ENCODE measurements at places on chromosomes 1 and 21. TPM values are rescaled to one million over a fixed set of nuclear protein-coding genes. Genes with fewer than 3 reads are reported as not detected.

The SMPDL3B gene
- 1.3 TPM for polyA plus RNA-seq

The KCNK1 gene
- polyA plus RNA-seq = 14.0 TPM

The CDCP2 gene
- not detected for polyA plus RNA-seq

The OR2T11 gene
- polyA plus RNA-seq = not detected

The PLPPR4 gene
- not detected for polyA plus RNA-seq

The CRYAA gene
- not detected for polyA plus RNA-seq

The S100A7 gene
- polyA plus RNA-seq = 31.2 TPM

The ZBTB8A gene
- polyA plus RNA-seq = 5.3 TPM

The PRDX6 gene
- polyA plus RNA-seq = 168 TPM

The UBE2U gene
- polyA plus RNA-seq = not detected

GRCh38 chr1:63674865-63675419 lies 81.7 kb downstream of the PGM1 start:
- H3K36me3 ChIP-seq = no peaks in the 10 kb centered on the region
- H3K27me3 ChIP-seq = no peaks in the 10 kb centered on the region
- H3K4me3 ChIP-seq = no peak overlapping the region
- no peak for DNase-seq
- H3K4me1 ChIP-seq = peaks cover 6% of the 10 kb centered on the region

DNA sequence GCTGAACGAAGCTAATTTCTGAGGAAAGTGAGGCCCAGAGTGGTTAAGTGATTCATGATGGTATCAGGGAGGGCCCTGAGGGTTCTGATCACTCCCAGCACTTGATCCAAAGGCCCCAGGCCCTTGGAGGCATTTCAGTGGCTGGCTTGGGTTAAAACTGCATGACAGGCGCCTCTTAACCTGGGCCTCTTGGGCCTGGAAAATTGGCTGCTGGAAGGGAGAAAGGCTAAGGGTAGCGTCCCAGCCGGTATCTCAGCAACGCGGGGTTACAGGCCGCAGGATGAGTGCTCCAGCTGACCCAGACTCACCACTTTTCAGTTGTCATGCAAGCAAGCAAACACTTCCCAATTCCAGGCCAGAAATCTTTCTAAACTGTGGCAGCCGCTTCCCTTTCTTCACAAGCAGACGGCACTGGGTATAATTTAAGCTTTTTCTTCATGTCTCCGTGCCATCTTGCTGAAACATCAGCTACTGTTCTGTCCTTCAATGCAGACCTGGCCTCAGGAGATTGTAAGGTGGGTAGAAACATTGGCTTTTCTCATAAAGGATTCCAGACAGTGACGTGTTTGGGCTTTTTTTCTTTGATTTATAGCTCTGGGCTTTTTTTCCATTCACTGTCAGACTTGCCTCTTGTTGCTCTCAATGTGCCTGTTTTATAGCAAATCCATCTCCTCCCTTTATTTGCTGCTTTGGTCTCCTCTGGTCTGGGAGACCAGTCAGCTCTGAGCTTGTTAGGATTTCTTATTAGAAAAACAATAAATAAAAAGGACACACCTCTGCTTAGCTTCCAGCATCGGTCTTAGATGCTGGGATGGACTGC lies 229.1 kb downstream of the KCNJ6 start:
- H3K4me1 ChIP-seq = peaks cover 7% of the 10 kb centered on the region
- DNase-seq = no peak
- H3K36me3 ChIP-seq = no peaks in the 10 kb centered on the region
- H3K4me3 ChIP-seq = no peak overlapping the region
- peak overlapping the region; percentile 30 for H3K27ac ChIP-seq

GRCh38 chr1:81780705-81781454 lies 19.9 kb upstream of the ADGRL2 start:
- H3K4me3 ChIP-seq = no peak overlapping the region
- no peaks in the 10 kb centered on the region for H3K36me3 ChIP-seq
- DNase-seq = no peak

DNA sequence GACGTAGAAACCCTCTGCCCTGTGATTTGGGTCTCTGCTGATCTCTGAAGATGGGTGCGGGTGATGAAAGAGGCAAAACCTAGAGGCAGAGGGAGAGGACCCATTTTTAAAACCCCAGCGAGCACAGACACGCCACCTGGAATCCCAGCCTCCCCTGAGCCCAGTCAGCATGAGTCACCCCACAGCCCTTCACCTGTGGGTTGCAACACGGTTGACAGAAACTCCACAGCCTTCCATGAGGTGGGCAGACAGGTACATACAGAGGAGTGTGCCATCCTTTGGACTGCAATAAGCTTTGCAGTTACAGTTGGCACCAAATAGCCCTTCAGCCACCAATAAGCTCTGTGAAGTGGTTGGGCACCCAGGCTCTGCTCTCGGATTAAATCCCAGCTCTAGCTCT lies 2.1 kb upstream of the GRHL3 start:
- H3K4me3 ChIP-seq = peak overlapping the region; percentile 29
- peak; percentile 85 for DNase-seq
- peaks cover 62% of the 10 kb centered on the region for H3K4me1 ChIP-seq
- no peaks in the 10 kb centered on the region for H3K27me3 ChIP-seq

DNA sequence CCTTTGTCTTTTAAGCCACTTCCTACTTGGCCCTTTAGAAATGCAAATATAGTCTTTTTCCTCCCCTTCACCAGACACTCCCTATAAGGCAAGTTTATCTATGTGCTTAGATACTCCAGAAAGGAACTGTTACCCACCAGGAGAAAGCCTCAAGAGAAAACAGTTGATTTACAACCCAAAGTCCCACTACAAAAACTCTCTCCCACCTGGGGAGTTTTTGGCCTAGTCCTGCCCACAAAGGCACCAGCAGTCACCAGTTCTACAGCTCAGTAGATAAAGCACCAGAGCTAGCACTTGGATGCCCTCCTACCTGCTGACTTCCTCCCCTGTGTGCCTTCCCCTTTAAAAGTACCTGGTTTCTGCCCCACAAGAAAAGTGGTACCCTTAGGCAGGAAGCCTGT lies 27.7 kb upstream of the HAO2 start:
- no peaks in the 10 kb centered on the region for H3K27me3 ChIP-seq
- DNase-seq = no peak
- no peak overlapping the region for H3K27ac ChIP-seq

GRCh38 chr1:155001675-155002463 lies 733 bp upstream of the ZBTB7B start:
- DNase-seq = peak; percentile 97
- H3K4me1 ChIP-seq = peaks cover 40% of the 10 kb centered on the region
- H3K27me3 ChIP-seq = no peaks in the 10 kb centered on the region
- peak overlapping the region; percentile 72 for H3K27ac ChIP-seq
- H3K36me3 ChIP-seq = peaks cover 7% of the 10 kb centered on the region
- peak overlapping the region; percentile 87 for H3K4me3 ChIP-seq

DNA sequence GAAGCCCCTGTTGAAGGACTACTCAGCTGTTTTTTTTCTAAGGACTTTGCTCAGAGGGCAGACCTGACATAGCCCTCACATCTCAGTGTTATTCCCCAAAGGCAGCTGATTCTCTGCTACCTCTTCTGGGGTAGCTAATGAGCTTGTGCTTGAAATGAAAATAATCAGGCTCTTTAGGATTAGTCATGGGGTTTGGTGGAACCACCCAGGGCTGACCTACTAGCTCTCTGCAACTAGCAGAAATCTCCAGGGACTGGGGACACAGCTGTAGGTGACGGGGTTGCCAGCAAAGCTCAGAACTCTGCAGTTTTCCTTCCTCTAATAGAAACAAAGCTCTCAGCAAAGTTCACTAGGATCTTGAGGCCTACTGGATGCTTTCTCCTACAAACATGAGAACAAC lies 106.4 kb upstream of the BCL9 start:
- no peaks in the 10 kb centered on the region for H3K27me3 ChIP-seq
- H3K36me3 ChIP-seq = no peaks in the 10 kb centered on the region
- no peak for DNase-seq
- H3K4me3 ChIP-seq = no peak overlapping the region
- no peaks in the 10 kb centered on the region for H3K4me1 ChIP-seq

DNA sequence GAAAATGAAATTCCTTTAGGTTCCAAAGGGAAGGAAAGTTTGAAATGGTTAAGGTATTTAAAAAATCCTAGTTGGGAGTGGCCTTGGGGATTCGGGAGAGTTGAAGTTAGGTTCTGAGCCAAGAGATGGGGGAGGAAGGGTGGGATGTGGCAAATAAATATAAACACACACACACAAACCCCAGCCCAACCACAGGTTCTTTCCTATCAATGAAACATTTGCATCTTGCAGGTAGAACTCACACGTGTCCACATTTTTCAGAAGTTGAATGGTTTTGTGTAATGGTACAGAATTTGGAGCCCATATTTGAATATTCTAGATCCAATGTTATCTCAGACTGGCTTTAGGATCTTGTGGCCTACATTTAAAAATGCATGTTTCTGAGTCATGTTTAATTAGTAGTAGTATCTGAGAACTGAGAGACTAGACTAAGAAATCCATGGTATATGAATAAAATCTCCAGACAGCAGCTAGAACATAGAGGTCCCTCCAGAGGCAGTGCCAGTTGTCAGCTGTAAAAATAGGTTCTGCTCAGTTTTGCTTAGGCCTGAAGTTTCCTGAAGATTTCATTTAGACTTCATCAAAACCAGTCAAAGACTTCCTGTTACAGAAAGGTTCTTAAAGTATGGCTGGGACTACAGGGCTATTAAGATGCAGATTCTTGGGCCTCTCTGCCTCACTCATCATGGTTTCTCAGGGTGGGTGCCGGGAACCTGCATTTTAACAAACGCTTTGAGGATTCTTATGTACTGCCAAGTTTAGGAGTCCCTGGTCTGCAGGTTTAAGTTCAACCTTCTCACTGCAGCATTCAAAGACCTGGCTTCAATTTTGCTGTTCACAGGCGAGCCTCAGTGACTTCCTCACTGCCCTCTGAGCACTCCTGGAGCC lies 21.3 kb downstream of the RUNX1 start:
- H3K4me3 ChIP-seq = no peak overlapping the region
- DNase-seq = no peak
- H3K27ac ChIP-seq = no peak overlapping the region
- no peaks in the 10 kb centered on the region for H3K36me3 ChIP-seq
- peaks cover 5% of the 10 kb centered on the region for H3K4me1 ChIP-seq

DNA sequence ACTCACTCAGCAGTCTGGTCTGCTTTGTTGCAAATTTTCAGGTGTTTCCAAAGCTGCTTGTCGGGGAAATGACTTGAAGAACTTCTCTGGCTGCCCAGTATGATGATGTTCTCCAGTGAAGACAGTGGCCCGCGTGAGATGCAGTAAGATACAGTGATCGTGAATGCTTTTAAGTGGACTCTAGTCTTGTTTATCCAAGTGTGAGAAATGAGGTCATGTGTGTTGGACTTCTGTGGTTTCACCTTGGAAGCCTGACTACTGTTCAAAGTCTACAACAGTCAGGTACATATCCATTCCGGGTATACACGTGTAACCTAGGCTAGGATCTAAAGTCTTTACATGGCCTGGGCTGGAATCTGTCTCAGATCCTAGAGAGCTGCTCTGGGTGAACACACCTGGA lies 29.1 kb downstream of the ZNF695 start:
- no peak overlapping the region for H3K4me3 ChIP-seq
- H3K27ac ChIP-seq = no peak overlapping the region
- H3K27me3 ChIP-seq = no peaks in the 10 kb centered on the region
- no peaks in the 10 kb centered on the region for H3K36me3 ChIP-seq
- DNase-seq = no peak
- H3K4me1 ChIP-seq = no peaks in the 10 kb centered on the region

DNA sequence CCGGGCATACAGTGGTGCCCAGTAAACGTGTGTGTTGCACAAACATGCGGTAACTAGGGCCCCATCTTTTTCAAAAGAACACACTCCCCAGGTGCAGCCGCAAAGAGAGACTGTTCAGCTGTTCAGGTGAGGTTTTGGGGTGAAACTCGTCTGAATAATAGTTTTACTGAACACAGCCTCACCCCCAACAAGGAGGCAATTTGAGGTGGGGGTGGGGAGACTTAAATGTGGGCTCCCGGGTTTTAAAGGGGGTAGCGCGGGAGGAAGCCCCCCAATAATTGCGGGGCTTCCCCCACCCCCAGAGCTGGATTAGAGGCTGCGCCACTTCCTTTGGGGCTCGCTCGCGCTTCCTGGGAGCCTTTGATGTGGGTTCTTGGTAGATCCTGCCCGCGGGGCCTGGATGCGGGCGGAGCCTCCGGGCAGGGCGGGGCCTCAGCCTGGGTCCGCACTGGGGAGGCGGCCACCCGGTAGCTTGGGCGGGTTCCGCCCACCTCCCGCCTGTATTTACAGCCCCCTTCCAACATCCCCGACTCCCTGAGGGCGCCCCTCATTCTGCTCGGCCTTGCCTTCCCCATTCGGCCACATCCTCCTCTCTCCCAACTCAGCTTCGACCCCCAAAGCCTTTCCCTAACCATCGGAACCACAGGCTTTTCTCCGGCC lies 6.4 kb upstream of the EPHA2 start:
- H3K27me3 ChIP-seq = no peaks in the 10 kb centered on the region
- H3K36me3 ChIP-seq = peaks cover 3% of the 10 kb centered on the region
- DNase-seq = no peak
- H3K4me1 ChIP-seq = peaks cover 48% of the 10 kb centered on the region

- H3K27ac ChIP-seq = no peak overlapping the region
- H3K4me3 ChIP-seq = no peak overlapping the region
These were observed 182.6 kb downstream of the TGFB2 start for GRCh38 chr1:218527737-218528136.
